WTC11 (cell line): ENCODE measurements at places on chromosomes 12 and 14. TPM values are rescaled to one million over a fixed set of nuclear protein-coding genes. Genes with fewer than 3 reads are reported as not detected.
A peak's percentile ranks its signal among the peaks of the same experiment; 100 is the strongest.

DNA sequence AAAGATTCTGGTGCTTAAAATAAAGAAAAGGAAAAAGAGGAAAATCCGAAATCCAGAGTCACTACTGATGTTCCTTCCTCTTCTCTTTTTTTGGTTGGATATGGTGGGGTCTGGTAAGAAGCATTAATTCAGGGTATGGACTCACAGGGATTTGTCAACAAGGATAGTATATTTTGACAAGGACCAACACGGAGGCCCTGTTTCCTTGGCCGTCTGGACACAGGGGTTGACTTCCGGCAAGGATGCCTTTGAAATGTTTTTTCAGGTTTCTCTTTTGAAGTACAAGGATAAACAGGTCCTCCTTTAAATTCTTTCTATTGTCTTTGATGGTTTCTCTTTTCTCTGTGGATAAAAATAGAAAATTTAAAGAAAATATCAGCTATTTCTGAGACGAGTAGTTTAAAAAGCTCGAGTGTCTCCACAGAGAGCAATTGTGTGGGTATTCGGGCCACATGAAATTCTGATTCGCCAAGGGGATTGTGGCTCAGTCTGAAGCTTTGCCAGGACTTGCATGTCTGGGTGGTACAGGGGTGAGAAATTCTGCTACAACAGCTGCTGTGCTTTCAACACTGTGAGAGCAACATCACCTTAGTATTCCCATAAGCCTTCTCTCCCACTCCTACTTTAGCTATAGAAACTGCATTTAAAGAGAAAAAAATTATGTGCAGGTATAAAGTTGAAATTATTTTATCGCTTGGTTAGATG is 88.5 kb upstream of the CSRP2 start:
- peaks cover 12% of the 10 kb centered on the region for H3K36me3 ChIP-seq
- peak overlapping the region; percentile 14; the same call in 1 of the 2 replicates for H3K4me3 ChIP-seq
- H3K4me1 ChIP-seq, result peaks cover 56% of the 10 kb centered on the region
- peak overlapping the region; percentile 77 for H3K27ac ChIP-seq
- DNase-seq, result no peak

- peaks cover 12% of the 10 kb centered on the region for H3K4me1 ChIP-seq
- no peak overlapping the region for H3K27ac ChIP-seq
- no peaks in the 10 kb centered on the region for H3K27me3 ChIP-seq
- no peak for DNase-seq
- no peak overlapping the region for H3K4me3 ChIP-seq
These were observed 35.2 kb upstream of the PCNX1 start for GRCh38 chr14:70871863-70872677.

- no peaks in the 10 kb centered on the region for H3K36me3 ChIP-seq
- no peak overlapping the region for H3K4me3 ChIP-seq
- no peak for DNase-seq
These were observed 8.4 kb downstream of the SYNDIG1L start for GRCh38 chr14:74417611-74418010.

- H3K27ac ChIP-seq, result no peak overlapping the region
- no peak for DNase-seq
- peaks cover 15% of the 10 kb centered on the region for H3K27me3 ChIP-seq
- no peaks in the 10 kb centered on the region for H3K36me3 ChIP-seq
These were observed 34.9 kb upstream of the ZNF740 start for GRCh38 chr12:53145383-53146260.

DNA sequence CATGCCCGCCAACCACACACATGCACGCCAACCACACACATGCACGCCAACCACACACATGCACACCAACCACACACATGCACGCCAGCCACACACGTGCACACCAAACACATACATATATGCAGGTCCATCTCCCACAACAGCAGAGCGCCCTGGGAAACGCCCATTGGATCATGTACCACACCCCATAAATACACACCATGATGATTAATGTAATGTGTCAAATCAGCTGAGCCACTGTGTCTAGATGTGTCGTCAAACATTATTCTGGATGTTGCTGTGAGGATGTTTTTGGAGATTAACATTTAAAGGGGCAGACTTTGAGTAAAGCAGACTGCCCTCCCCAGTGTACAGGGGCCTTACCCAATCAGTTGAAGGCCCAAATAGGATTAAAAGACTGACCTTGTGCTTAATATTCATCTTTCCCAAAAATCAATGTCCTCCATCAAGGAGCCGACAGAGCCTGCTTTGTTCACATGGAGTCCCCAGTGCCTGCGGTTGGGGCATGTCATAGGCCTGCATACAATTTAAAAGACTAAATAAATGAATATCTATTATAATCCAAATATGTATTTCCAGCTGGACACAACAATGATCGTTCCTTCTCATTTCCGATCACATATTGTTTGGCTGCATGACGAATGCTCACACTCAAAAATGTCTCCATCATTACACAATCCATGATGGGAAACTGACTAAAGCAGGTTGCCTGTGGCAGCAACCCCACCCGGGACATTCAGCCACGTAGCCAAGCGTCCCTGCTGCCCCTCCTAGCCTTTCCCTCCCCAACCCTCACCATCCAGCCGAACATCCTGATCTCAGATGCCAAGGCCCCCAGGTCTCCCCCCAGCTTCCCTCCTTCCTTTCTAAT is 23.2 kb upstream of the BDKRB2 start:
- no peak overlapping the region for H3K27ac ChIP-seq
- no peak overlapping the region for H3K4me3 ChIP-seq
- no peaks in the 10 kb centered on the region for H3K36me3 ChIP-seq

DNA sequence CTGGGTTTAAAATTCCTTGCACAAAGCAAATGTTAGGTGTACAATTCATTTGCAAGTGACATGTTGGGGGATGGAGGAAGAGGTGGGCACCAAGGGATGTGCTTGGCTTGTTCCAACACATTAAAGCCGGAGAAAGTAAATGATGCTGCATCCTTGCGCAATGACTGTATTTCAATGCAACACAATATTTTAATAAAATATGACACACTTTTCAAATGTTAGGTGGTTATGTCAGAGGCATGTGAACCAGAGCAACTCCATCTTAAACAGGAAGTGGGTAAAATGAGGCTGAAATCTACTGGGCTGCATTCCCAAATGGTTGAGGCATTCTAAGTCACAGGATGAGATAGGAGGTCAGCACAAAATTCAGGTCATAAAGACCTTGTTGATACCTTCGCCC is 53.6 kb upstream of the ARHGAP5 start:
- H3K27me3 ChIP-seq, result no peaks in the 10 kb centered on the region
- no peak for DNase-seq
- peaks cover 13% of the 10 kb centered on the region for H3K36me3 ChIP-seq
- peaks cover 13% of the 10 kb centered on the region for H3K4me1 ChIP-seq
- H3K4me3 ChIP-seq, result no peak overlapping the region

- no peak overlapping the region for H3K27ac ChIP-seq
- no peaks in the 10 kb centered on the region for H3K27me3 ChIP-seq
- H3K36me3 ChIP-seq, result no peaks in the 10 kb centered on the region
- H3K4me3 ChIP-seq, result no peak overlapping the region
These were observed 93.4 kb upstream of the ESRRB start for GRCh38 chr14:76282581-76282980.

DNA sequence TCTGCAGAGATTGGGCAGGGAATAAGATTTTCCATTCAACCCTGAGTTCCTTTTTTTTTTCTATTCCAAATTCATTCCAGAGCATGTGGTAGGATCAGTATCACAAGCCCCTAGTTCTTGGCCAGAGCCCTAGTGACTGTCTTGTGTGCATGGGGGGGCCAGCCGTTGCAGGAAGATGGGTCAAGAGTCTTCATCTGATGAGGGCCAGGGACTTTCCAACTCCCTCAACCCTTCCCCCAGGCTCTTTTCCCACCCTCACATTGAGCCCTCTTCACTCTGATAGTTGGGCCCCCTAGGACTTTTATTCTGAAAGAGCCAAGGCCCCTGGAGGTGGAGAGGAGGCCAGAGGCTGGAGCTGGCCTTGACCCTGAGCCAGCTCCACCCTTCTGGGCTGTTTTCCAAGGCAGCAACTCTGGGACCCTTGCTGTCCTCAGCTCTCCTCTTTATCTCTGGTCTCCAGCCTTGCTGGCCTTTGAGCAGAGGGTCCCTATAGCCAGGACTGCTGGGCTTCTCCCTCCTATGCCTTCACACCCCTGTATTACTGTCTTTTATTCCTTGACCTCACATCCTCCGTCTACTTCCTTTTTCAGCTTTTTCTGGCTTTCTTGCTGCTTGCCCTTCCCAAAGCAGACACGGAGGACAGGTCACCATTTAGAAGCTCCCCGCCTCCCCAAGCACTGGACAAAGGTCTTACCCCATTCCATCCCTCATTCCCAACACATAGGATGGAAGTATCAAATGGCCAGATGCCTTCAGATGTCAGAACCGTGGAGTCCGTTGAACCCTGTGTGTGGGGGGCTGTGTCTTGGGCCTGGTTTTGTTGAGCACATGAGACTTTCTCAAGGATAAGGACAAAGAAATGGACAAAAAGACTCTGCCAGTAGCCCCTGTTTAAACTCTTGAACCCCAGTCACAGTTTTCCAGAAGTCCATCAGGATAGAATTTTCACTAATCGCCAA is 5.6 kb downstream of the RBP5 start:
- H3K36me3 ChIP-seq, result no peaks in the 10 kb centered on the region
- H3K4me3 ChIP-seq, result no peak overlapping the region
- DNase-seq, result no peak
- no peak overlapping the region for H3K27ac ChIP-seq
- peaks cover 15% of the 10 kb centered on the region for H3K4me1 ChIP-seq

Gene ADCY6
- total RNA-seq, result 11.9 to 12.8 TPM (median 12.2 TPM) in 3 replicates

Gene ZNF641
- 6.9 to 8.3 TPM (median 7.8 TPM) in 3 replicates for total RNA-seq
